ENCODE measurements at places on chromosomes 7 and 10. TPM values are rescaled to one million over a fixed set of nuclear protein-coding genes. Genes with fewer than 3 reads are reported as not detected.
A peak's percentile ranks its signal among the peaks of the same experiment; 100 is the strongest.

GRCh38 chr7:11831156-11831735, 752 bp downstream of the THSD7A start:
- H3K27me3 ChIP-seq = peaks cover 34% of the 10 kb centered on the region
- DNase-seq = no peak
- H3K36me3 ChIP-seq = no peaks in the 10 kb centered on the region
- no peaks in the 10 kb centered on the region for H3K4me1 ChIP-seq
- H3K27ac ChIP-seq = no peak overlapping the region
- no peak overlapping the region for H3K4me3 ChIP-seq

NAT16 gene
- total RNA-seq = not detected

VSTM4 gene
- total RNA-seq = 0.09 TPM

MDFIC gene
- total RNA-seq = 53.5 TPM

LLCFC1 gene
- not detected for total RNA-seq

- H3K36me3 ChIP-seq = no peaks in the 10 kb centered on the region
- no peak overlapping the region for H3K27ac ChIP-seq
- no peak overlapping the region for H3K4me3 ChIP-seq
- peaks cover 8% of the 10 kb centered on the region for H3K27me3 ChIP-seq
- no peaks in the 10 kb centered on the region for H3K4me1 ChIP-seq
Measured at GRCh38 chr10:116201011-116201410, 72.0 kb downstream of the GFRA1 start.

SPDYE2 gene
- not detected for total RNA-seq

DNA sequence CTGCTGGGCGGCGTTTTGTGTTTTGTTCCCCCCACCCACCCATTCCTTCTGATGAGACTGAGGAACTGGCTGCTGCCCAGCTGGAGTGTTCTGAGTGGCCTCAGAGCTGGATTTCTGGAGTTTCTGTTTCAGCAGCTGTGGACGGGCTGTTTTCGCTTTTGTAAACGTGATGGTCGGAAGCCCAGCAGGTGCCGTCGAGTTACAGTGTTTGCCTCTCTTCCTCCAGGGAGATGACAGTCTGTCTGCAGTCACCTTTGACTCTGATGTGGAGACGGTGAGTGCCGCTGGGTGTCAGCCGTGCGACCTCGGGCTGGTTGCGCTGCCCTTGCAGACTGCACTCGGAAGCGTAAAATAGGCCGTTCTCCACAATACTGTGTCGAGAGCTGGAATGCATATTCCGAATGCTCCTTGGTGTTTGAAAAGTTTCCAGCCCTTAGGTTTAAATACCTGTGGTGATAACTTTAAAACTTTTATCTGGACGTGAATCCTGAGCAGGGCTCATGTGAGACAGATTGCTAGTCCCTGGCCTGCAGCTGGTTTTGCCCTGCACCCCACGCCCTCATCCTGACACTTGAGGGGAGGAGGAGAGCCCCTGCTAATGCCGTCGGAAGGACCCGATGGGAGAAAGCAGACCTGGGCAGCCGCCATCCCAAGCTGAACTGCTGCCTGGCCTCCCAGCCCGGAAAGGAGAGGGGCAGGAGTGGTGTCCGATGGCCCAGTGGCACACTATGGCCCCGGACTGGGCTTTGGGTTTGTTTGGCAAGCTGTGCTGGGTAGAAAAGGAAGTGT, 8.3 kb downstream of the IQCE start:
- H3K27ac ChIP-seq = no peak overlapping the region
- no peak for DNase-seq
- H3K27me3 ChIP-seq = no peaks in the 10 kb centered on the region
- no peaks in the 10 kb centered on the region for H3K36me3 ChIP-seq

DNA sequence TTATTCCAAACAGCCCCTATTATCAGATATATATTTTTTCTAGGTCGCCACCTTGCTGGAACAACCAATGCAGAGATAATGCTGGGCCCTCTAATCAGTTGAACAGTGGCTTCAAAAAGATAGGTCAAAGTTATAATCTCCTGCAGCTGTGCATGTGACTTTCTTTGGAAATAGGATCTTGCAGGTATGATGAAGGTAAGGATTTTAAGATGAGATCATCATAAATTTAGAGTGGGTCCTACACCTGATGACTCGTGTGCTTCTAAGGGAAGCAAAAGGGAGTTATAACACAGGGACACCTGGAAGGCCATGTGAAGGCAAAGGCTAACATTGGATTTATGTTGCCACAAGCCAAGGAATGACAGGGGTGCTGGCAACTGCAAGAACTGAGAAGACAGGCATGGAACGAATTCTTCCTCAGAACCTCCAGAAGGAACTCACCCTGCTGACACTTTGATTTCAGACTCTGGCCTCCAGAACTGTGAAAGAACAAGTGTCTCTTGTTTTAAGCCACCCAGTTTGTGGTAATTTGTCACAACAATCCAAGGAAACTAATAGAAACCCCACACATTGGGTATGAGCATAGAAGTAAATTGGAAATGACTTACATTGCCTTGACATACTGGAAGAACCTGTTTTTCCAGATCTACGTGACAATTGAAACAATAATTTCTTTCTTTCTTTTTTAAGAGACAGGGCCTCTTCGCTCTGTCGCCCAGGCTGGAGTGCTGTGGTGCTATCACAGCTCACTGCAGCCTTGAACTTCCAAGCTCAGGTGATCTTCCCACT, 34.4 kb downstream of the CCDC71L start:
- no peak overlapping the region for H3K27ac ChIP-seq
- no peaks in the 10 kb centered on the region for H3K4me1 ChIP-seq
- no peak overlapping the region for H3K4me3 ChIP-seq
- peaks cover 2% of the 10 kb centered on the region for H3K27me3 ChIP-seq
- no peaks in the 10 kb centered on the region for H3K36me3 ChIP-seq
- no peak for DNase-seq

DNA sequence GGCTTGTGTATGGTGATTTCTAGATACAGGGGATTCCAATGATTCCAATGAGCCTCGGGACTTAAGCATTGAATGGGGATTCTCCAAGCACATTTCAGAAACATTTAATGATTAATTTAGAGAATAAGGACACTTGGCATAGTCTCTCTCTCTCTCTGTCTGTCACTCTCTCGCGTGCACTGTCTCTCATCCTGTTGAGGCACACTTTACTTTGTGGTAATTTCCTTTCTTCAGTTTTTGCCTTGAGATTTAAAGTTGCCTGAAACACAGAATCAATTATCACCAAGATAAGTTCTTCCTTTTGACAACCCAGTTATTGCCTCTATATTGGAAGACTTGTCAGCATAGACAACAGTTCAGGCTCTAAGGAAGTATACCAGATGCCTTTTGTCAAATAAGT, 131.6 kb downstream of the ARID5B start:
- no peak overlapping the region for H3K4me3 ChIP-seq
- H3K27me3 ChIP-seq = no peaks in the 10 kb centered on the region
- peaks cover 47% of the 10 kb centered on the region for H3K36me3 ChIP-seq
- DNase-seq = no peak
- peaks cover 55% of the 10 kb centered on the region for H3K4me1 ChIP-seq
- H3K27ac ChIP-seq = peak overlapping the region; percentile 58

HMX2 gene
- 0.90 TPM for total RNA-seq

GRCh38 chr7:137682596-137682995, 164.2 kb downstream of the DGKI start:
- H3K27ac ChIP-seq = no peak overlapping the region
- DNase-seq = no peak
- no peaks in the 10 kb centered on the region for H3K4me1 ChIP-seq

DNA sequence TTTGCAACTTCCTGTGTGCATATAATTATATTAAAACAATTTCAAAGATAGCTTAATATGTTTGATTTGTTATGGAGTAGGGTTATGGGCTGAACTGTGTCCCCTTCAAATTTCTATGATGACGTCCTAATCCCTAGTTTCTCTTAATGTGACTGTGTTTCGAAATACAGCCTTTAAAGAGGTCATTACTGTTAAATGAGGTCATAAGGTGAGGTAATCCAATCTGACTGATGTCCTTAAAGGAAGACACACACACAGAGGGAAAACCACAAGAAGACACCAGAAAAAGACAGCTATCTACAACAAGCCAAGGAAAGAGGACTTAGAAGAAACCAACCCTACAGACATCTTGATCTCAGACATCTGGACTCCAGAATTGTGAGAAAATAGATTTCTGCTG, 407.4 kb downstream of the MAGI2 start:
- no peaks in the 10 kb centered on the region for H3K36me3 ChIP-seq
- H3K4me1 ChIP-seq = no peaks in the 10 kb centered on the region
- no peak overlapping the region for H3K27ac ChIP-seq
- H3K4me3 ChIP-seq = no peak overlapping the region
- H3K27me3 ChIP-seq = no peaks in the 10 kb centered on the region

SLC16A9 gene
- total RNA-seq = 1.3 TPM

- H3K4me1 ChIP-seq = peaks cover 3% of the 10 kb centered on the region
- no peaks in the 10 kb centered on the region for H3K27me3 ChIP-seq
- no peak for DNase-seq
Measured at GRCh38 chr10:63595072-63595471, 73.9 kb downstream of the REEP3 start.

DNA sequence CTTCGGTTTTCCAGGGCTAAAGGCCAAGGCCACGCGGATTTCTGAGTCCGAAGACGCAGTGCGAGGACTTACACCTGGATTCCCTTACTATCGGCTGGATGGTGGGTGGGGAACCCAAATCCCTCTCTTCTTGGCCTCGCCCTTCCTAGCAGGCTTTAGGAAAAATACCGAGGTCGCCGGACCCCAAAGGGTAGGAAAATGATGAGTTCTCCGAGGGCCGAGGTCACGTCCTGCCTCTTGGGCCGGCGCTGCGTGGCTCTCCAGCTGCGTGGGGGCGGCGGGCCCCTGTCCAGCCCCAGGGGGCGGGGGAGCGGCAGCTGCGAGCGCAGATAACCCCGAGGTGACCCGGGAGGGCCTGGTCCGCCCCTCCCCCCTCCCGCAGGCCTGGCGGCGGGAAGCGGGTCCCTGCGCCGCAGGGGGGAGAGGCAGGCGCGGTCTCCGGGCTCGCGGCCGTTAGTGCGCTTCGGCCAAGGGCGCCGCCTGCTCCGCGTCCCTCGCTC, 805 bp upstream of the HMX3 start:
- H3K27ac ChIP-seq = no peak overlapping the region
- peaks cover 36% of the 10 kb centered on the region for H3K4me1 ChIP-seq
- peaks cover 73% of the 10 kb centered on the region for H3K27me3 ChIP-seq
- H3K36me3 ChIP-seq = no peaks in the 10 kb centered on the region
- DNase-seq = no peak
- H3K4me3 ChIP-seq = peak overlapping the region; percentile 55

DNA sequence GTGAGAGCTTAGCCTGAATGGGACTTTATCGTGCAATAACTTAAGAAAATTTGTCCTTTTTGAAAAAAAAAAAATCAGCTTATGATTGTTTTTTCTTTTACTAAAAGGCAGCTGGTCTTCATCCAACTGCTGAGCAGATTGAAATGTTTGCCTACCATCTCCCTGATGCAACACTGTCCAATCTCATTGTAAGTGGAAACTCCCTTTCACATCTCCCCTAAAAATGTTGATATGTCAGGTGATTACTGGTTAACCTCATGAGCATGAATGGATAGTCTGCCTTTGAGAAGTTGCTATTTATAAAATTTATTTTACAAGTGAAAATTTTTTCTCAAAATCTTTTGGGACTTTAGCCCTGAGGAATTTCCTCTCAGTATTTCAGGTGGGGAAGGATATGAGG, 17.8 kb upstream of the HKDC1 start:
- H3K27me3 ChIP-seq = no peaks in the 10 kb centered on the region
- H3K4me1 ChIP-seq = peaks cover 31% of the 10 kb centered on the region
- H3K27ac ChIP-seq = peak overlapping the region; percentile 69
- H3K36me3 ChIP-seq = peaks cover 35% of the 10 kb centered on the region
- no peak for DNase-seq

MGMT gene
- total RNA-seq = 16.2 TPM

DNA sequence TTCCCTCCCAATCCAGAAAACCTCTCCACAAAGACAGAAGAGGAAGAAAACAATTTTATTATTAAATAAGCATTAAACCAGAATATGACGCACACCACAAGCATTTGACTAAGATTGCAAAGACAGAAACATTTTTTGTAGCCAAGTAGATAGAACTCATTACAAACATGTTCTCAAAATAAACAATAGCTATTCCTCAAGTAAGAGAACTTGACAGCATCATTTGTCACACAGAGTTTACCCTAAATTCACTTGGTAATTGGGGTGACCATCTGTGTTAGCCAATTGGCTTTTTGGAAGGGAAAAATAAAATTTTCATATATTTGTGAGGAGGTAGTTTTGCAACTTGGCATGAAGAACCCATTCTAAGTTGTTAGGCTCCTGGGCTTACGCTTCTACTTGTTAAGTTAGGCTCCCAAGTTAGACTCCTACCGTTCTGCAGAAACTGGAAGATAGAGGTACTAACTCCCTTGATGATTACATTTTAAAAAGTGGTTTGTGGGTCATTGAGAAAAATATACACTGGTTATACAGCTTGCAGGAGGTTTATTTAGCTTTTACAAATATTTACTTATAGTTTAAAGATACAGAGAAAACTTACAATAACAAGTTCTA, 618.6 kb upstream of the CNTNAP2 start:
- H3K36me3 ChIP-seq = no peaks in the 10 kb centered on the region
- H3K27ac ChIP-seq = no peak overlapping the region
- no peaks in the 10 kb centered on the region for H3K4me1 ChIP-seq
- no peak for DNase-seq
- H3K4me3 ChIP-seq = no peak overlapping the region

GPR146 gene
- 8.5 TPM for total RNA-seq

DNA sequence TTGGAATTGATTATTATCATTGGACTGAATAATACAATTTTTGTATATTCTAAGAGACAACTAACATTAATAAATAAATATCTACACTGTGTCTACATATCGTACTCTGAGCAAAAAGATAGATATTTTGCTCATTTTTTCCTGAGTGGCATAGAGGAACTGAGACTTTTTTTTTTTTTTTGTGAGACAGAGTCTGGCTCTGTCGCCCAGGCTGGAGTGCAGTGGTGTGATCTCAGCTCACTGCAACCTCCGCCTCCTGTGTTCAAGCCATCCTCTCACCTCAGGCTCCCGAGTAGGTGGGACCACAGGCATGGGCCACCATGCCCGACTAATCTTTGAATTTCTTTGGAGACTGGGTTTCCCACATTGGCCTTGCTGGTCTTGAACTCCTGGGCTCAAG, 14.0 kb downstream of the KMT2E start:
- no peak overlapping the region for H3K4me3 ChIP-seq
- peak overlapping the region; percentile 52 for H3K27ac ChIP-seq
- H3K36me3 ChIP-seq = peaks cover 37% of the 10 kb centered on the region
- H3K27me3 ChIP-seq = no peaks in the 10 kb centered on the region
- peaks cover 77% of the 10 kb centered on the region for H3K4me1 ChIP-seq
- DNase-seq = no peak

GRCh38 chr10:97179731-97180362, 5.9 kb downstream of the SLIT1 start:
- H3K36me3 ChIP-seq = no peaks in the 10 kb centered on the region
- H3K4me3 ChIP-seq = no peak overlapping the region
- H3K4me1 ChIP-seq = peaks cover 2% of the 10 kb centered on the region
- H3K27ac ChIP-seq = no peak overlapping the region
- H3K27me3 ChIP-seq = peaks cover 31% of the 10 kb centered on the region
- no peak for DNase-seq

All from activated CD8-positive, alpha-beta T cell treated with anti-CD3 and anti-CD28 coated beads for 36 hours (primary cell).